Kidney epithelial cell (primary cell): ENCODE measurements at places on chromosomes 4 and X. TPM values are rescaled to one million over a fixed set of nuclear protein-coding genes. Genes with fewer than 3 reads are reported as not detected.

NHSL2 gene
- 1.4 and 1.6 TPM in 2 replicates for total RNA-seq

PAGE5 gene
- not detected in 2 replicates for total RNA-seq

MAGEA8 gene
- total RNA-seq: not detected in 2 replicates

DCHS2 gene
- total RNA-seq: 0.75 and 3.1 TPM in 2 replicates

CLDN24 gene
- not detected in 2 replicates for total RNA-seq

PRDM5 gene
- 7.1 and 7.3 TPM in 2 replicates for total RNA-seq

FAM53A gene
- total RNA-seq: 1.1 and 5.2 TPM in 2 replicates

HMX1 gene
- 0.48 TPM in 1 of 2 replicates, not detected in the other for total RNA-seq

TIGD4 gene
- 0.14 and 0.29 TPM in 2 replicates for total RNA-seq

ZDHHC15 gene
- total RNA-seq: 1.5 and 1.8 TPM in 2 replicates

GASK1B gene
- total RNA-seq: 1.8 and 2.6 TPM in 2 replicates

SLC39A8 gene
- total RNA-seq: 15.8 and 18.8 TPM in 2 replicates

SSX3 gene
- not detected in 2 replicates for total RNA-seq

FGD1 gene
- 11.8 and 13.0 TPM in 2 replicates for total RNA-seq

SHROOM3 gene
- total RNA-seq: 42.5 and 45.1 TPM in 2 replicates

NLRP2B gene
- total RNA-seq: not detected in 2 replicates

NDUFB11 gene
- total RNA-seq: 46.2 and 60.0 TPM in 2 replicates

- DNase-seq: no peak
Measured at GRCh38 chr4:139860435-139861024, 194.9 kb downstream of the MGST2 start.

- no peak for DNase-seq
Measured at GRCh38 chr4:169015186-169015623, 5.2 kb upstream of the CBR4 start.

DNA sequence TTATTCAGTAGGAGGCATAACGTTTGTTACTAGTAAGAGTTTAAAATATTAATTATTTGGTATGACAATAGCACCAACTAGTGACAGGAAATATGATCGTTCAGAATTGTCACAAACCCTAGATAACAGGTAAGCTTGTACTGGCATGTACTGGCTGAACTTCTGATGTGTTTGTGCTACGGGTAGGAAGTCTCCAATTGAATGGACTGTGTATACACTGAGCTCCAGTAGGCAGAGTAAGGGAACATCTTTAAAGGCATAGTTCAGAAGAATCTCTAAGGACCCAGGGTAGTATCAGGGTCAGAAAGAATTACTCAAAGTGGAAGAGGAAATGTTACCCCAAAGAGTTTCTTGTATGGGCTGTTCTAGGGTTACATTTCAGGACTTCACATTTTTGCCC, 230.4 kb downstream of the EDA2R start:
- no peak for DNase-seq

- DNase-seq: no peak
Measured at GRCh38 chr4:80705311-80705710, 325.2 kb upstream of the BMP3 start.

GRCh38 chr4:114752391-114753165, 154.0 kb downstream of the UGT8 start:
- DNase-seq: no peak

DNA sequence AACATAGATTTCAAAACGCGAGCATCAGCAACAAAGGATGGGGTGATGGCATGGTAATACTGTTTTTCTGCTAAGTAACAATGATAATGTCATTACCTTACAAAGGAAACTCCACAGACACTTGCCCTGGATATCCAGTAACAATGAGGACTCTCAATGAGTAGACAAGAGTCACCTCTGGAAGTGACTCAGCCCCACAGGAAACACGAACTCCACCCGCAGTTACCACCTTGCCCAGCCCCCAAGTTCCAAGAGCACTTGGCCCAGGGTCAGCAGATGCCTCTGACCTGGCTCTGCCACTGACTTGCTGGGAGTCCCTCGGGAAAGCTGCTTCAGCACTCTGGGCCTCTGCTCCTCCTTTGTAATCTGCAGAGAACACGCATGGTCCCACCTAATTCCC, 110.3 kb upstream of the MAP3K15 start:
- no peak for DNase-seq

GRCh38 chr4:166377578-166377977, 504.5 kb downstream of the TLL1 start:
- no peak for DNase-seq

GRCh38 chr4:152220201-152220666, 315.7 kb downstream of the FBXW7 start:
- no peak for DNase-seq

DNA sequence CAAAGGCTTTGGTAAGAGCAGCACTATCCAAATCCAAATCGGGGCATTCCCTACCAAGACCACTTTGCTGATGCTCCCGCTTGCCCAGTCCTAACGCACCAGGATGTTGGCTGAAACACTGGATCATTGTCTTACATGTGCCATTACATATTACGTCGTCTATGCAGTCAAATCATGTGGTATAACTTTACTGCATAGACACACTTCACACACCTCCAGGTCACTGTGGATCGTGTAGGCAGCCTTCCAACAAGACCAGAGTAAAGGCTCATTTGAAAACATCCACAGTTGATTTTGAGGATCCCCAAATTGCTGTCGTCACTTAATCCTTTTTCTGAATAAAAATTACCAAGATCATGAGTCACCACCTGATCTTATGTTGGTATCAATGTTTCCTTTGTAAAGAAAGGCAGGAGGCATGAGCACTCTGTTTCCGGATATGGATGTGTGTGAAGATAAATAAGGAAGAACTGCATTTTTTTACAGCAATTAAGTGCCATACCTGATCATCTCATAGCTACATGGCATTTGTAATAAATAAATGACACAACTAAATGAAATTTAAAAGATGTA, 18.5 kb downstream of the TENM3 start:
- DNase-seq: no peak

DNA sequence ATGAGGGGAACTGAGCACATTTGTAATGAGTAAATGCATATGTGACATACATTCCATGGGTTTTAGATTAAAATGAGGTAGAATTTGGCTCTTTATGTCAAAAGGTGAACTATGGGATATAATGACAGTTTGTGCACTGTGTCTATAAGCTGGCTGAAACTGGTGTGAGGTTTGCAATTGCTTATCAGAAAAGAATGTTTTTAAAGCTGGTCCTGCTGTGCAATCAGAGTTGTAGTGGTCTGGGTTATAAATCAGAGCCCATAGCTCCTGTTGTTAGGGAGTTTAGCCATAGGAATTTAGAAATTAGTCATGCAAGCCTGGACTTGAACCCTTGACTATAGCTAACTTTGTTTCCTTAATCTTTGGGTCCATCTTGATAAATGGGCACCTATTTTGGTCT, 23.1 kb upstream of the GATB start:
- DNase-seq: no peak

GRCh38 chr4:2888886-2889285, 45.2 kb downstream of the ADD1 start:
- no peak for DNase-seq

GRCh38 chr4:80309294-80310004, 26.1 kb upstream of the CFAP299 start:
- peak; percentile 74 for DNase-seq

- DNase-seq: no peak
Measured at GRCh38 chr4:114691865-114692264, 93.3 kb downstream of the UGT8 start.

DNA sequence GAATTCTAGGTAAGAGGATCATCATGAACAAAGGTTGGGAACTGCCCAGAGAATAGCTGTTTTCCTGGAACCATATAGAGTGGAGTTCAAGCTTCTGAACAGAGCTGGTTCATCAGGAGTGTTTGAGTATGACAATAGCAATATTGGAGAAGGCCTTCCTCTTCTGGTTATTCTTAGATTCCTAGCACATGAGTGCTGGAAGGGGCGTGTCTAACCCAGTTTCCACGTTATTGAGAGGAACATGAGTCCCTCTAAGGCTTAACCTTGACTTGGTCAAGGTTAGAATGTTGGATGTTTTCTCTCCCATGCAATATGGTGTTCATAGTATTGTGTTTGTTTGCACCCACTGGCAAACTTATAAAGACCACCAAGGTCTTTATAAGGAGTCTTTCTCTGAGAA, 101.3 kb downstream of the TSPAN7 start:
- no peak for DNase-seq

- DNase-seq: no peak
Measured at GRCh38 chrX:18964901-18965300, 19.0 kb downstream of the PHKA2 start.

GRCh38 chrX:45762699-45763647, 562.3 kb upstream of the DIPK2B start:
- DNase-seq: no peak

- no peak for DNase-seq
Measured at GRCh38 chr4:30725562-30725961, 5.4 kb downstream of the PCDH7 start.

- no peak for DNase-seq
Measured at GRCh38 chr4:52945326-52945898, 83.3 kb downstream of the RASL11B start.

DNA sequence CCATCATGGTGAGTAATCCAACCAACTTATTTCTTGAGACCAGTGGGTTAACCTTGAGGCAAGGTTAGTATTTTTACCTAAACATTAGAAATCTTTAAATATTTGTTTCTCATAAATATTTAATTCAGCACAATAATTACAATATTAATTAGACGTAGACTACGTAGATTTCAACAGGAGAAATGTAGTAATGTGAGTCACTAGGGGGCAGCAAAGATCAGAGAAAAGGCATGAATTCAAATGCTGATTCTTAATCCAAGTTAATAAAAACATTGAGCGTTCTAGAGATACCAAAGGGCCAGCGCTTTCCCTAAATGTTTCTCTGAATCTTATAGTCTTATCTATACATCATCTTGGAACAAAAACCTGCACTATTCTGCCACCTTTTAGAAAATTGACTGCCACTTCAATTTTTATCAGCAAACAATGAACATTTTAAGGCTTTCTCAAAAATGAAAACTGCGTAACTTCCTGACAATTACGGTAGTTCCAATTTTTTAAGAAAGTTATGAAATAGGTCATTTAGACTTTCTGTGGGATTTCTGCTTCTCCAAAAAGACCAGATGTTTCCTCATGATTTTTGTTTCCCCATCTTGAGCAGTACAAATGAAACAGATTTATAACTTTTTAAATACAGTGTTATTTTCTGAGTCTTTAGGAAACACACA, 180.7 kb downstream of the GASK1B start:
- DNase-seq: no peak

DNA sequence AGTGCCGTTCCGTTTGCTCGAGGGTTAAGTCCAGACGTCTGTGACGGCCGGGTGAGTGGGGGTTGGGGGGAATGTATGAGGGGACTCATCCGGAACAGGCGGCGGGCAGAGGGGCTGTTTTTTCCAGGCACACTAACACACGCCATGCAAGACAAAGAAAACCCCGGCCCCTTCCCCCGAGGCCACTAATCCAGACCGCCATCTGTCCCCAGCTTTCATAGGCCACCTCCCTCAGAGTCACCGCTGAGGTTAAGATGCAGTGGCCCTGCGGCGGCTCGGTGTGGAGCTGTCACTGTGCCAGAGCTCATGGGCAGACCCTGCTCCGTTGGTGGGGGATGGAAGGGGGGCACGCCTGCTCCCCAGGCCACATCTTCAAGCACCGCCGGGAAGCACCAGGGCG, 34.1 kb downstream of the SORCS2 start:
- no peak for DNase-seq

GRCh38 chrX:20224814-20225487, 41.8 kb downstream of the RPS6KA3 start:
- no peak for DNase-seq

DNA sequence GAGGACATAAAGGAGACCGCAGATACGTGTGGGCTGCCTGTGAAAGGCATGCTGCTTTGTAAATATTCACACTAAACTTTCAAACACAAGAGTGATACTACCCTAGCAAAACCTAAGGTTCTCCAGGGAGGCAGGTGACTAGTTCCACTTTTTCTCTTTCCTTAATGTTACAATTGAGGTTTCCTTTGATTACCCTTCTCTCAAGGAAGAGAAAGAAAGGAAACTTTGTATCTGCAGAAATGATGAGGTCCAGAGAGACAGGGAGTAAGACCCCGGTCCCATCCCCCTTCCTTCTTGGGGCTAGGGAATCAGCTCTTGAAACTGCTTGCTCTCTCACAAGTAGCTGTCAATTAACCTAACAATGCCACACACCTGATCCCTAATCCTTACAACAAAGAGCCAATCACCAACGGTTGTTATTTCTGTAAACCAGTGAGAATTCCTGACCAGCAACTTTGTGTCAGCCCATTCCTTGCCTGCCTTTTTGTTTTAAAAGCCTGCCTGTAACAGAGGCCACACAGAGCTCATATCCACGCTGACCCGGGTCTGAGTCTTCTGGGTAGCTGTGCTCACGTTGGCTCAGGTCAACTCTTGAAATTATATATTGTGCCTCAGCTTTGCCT, 754.8 kb upstream of the FRG1 start:
- DNase-seq: no peak

DNA sequence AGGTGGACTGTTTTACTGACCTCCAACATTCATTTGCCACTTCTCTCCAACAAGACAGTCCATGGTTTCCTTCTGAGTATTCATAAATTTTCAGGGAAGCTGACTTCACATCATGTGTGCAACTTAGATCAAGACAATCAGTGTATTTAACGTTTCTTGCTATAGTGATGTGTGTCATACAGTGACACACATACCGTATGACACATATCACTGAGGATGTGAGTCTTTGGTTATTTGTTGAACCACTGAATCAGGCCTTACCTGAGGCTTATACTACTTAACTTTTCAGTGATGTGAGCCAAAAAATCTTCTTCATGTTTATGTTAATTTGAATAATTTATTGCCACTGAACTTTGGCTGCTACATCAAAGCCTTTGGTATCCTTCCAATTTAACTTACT, 166.8 kb downstream of the BMPR1B start:
- DNase-seq: no peak

GRCh38 chr4:75545526-75545925, 10.3 kb upstream of the ODAPH start:
- no peak for DNase-seq

DNA sequence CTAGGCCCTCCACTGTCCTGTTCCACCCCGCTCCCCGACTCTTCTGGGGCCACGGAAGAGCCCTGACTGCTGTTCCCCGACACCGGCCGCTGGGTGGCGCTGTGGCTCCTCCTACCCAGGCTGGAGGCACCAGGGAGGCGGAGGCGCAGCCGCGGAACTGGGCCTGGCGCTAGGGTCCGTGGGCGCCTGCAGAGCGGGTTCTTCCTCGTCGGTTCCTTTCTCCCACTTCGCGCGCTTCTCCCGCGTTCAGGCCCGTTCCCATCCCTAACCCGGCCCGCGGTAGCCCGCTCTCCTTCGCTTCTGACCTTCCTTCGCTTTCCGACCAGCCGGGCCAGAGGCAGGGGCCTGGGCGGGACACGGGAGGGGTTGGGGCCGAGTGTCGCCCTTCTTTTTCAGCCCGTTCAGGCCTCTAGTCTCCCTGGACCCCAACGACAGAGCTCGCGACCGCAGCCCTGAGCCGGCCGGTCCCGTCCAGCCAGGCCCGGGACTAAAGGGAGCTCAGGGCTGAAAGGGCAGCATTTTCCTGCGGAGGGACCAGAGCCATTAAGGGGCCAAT, 34.3 kb downstream of the NALF2 start:
- DNase-seq: no peak
